Subcutaneous adipose tissue (tissue), 4 donors: ENCODE measurements at places on chromosomes 7 and 10. TPM values are rescaled to one million over a fixed set of nuclear protein-coding genes. Genes with fewer than 3 reads are reported as not detected.

The CALN1 gene
- 0.68 TPM for total RNA-seq

The CNTNAP2 gene
- total RNA-seq = not detected

The PTPRZ1 gene
- 1.1 TPM for total RNA-seq

The COL1A2 gene
- total RNA-seq = 109 TPM

The CLCN1 gene
- not detected for total RNA-seq

The GPR15LG gene
- not detected for total RNA-seq

The HTRA1 gene
- 135 TPM for total RNA-seq

The SNX10 gene
- 23.9 TPM for total RNA-seq

The TMEM270 gene
- not detected for total RNA-seq

The LEP gene
- 1,039 TPM for total RNA-seq

The DNAJB9 gene
- total RNA-seq = 58.0 TPM

The PTPRE gene
- 10.7 TPM for total RNA-seq

The MPP7 gene
- total RNA-seq = 2.3 TPM

The IDI2 gene
- not detected for total RNA-seq

The SLC39A12 gene
- total RNA-seq = not detected
